ENCODE measurements at places on chromosomes 16 and 17.

DNA sequence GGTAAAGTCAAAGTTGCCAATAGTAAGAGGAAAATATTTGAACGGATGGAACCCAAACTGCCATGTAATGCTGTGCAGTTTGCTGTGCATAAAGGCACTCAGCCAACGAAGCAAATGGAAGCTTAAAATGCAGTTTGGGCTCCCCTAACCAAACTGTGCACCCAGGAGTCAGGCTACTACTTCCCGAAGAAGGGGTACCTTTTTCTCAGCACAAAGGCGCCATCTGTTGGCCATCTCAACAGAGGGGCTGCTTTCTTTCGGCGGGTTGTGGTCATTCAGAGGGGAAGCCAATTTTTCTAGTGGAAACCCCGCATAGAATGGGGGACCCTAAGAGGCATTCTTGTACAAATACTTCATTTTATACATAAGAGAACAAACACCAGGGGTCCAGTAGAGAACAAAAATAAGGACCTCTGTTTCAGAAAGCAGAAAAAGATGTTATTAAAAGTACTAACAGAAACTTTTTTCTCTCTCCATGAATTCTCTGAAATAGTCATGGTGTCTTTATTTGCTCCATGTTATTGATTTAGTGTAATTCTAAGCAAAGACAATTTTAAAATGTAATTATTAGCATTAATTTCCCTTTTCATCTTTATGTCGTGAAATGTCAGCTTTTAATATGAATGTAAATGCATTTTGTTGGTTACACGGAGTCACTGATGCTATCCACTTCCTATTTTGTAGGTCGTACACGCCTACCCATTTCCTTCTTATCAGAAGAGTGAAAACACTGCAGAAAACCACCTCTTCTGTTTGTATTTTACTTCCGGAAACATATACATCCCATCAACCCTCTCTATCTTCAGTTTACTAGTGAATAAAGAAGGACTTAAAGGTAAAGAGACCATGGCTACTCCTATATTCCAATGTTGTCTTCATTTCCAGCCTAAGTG lies 453.3 kb downstream of the KCNJ2 start:
- DNase-seq, result no peak

- no peak for DNase-seq
Measured at GRCh38 chr17:49200423-49201083, 9.8 kb downstream of the GNGT2 start.

DNA sequence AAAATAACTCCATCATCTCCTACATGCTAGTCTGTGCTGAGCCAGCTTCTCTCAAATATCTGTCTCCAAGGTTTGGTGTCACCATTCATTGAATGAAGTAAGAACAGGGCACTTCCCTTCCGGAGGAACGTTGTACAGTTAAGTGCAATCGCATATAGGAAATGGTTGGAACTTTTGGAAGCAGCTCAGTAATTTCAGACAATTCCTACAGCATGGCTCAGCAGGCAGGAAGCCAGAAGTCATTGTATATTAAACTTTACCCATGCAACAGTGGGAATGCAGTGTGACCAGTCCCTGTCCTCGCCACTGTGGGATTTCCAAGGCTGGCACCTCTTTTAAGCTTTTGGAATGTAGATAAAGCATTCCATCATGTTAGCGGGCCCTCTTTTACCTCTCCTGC lies 51.1 kb upstream of the MYH2 start:
- DNase-seq, result no peak

- no peak for DNase-seq
Measured at GRCh38 chr17:66462010-66462409, 159.6 kb downstream of the PRKCA start.

DNA sequence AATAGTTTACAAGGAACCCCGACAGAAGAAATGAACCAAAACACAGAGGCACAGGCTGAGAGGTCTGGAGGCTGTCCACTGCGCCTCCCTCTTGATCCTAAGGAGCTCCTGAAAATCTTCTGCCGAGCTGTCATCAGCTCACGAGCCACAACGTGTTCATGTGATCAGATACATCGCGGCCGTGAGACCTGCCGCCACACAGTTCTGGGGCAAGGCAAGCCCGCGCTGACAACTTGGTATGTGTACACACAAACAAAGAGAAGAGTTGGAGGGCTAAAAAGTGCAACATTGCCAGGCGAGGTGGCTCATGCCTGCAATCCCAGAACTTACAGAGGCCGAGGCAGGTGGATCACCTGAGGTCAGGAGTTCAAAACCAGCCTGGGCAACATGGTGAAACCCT lies 7.6 kb downstream of the EXOC7 start:
- no peak for DNase-seq

DNA sequence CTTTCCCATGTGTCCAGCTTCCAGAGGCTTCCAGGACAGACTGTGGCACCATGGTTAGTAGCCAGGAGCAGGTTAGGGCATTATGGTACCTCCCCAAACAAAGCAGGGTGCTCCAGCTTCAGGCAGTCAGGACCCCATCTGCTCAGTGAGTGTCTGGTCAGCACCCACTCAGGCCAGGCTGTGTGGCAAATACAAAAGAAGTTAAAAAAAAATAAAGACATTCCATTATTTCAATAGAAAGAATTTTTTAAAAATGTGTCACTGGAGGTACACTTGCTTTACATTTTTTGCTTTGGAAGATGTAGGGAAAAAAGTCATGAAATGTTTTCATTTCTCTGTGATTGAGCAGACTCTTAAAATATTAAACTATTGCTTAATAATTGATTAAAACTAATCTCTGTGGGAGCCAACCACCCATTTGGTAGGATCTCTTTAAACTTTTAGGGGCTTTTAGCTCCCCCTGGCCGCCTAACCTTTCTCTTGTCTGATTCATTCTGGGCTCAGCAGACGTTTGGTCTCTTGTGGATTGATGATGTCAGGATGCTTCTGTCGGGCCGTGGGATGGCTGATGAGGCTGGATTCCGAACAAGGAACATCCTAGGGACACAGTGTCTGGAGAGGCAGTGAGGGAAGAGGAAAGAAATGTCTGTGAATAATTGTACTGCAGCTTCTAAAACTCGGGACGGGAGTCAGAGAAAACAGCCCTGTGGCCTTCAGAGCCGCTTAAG lies 28.4 kb upstream of the NPTX1 start:
- no peak for DNase-seq

DNA sequence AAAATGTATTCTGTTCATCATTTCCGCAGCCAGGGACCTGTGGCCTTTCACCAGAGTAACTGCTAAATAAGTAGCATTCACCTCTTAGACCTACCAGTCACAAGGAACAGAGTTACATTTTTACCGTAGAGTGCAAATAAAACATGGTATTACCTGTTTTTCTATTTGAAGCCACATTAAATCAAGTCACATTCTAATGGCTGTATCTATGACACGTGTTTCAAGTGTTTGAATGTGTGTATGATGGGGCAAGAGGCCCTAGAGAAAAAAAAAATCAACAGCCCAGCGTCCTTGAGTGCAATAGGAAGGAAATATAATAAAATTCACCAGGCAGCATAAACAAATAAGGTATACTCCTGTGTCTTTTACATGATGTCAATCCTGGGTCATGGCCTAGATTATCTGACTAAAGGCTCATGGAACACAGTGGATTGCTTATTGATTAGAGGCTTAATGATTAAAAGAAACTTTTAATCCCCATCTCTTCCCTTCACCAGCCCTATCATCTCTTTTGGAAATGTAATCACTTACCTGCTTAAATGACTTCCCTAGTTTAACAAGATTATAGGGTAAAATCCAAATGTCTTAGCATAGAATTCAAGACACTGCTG lies 168.7 kb upstream of the CDH5 start:
- DNase-seq, result no peak

DNA sequence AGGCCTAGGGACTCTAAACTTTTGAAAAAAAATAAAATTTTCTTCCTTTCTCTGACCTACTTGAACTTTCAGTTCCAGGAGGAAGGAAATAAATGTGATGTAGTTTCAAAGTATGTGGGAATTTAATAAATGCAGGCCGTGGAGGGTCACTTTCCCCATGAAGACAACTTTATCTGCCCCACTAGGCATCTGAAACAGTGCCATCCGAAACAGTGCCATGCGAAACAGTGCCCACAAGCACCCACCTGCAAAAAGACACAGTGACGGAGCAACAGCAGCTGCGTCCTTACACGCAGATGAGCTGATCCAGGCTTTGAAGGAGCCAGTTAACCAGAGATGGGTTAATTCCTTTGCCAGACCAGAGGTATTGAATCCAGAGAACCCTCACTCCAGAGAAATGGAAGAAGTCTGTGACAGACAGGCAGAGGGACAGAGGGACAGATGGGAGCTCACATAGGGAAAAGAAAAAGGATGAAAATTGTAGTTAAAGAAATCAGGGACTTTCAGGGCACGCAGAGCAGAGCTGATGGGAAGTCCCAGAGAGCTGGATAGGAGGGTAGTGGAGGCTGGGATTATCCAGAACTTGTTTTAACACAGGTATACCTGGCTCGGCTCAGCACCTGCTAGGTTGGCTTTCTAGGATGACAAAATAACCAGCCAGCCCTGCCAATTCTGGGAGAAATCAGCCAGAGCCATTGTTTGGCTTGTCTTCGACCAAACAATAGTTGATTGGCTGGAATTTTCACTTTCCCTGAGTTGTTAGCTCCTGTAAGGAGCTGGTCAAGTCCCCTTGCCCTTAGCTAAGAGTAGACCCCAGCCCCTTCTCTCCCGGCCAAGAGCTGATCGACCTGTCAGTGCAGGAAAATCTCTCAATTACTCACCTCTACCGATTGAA lies 17.1 kb upstream of the HOXB13 start:
- no peak for DNase-seq

DNA sequence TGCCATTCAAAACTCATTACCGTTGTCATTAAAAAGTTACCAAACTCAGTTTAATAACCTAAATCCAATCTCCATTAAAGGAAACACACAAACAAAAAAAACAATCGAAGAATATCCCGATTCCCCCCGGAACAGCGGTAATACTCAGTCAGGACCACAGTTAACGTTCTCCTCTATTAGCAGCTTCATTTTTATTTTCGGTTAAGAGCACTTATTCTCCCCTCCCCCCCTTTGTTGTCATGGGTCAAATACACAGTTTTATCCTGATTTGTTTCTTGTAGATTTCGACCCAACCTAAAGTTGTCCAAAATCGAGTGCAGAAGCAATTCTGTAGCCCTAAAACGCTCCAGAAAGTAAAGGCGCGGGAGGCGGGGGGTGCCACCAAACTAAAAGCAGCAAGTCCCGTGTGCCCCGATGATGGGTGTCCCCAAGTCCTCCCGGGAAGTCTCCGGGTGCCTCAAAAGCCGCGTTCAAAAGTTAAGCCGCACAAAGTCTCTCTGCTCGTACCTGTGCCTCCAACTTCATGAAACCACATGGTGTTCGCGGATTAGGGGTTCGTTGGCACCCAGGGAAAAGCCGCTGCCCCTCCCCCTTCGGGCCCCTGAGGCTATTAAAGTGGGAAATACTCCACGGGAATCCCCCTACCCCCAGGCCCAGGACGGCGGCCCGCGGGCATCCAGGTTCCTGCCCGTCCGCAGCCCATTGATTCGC lies 996 bp downstream of the SUMO2 start:
- no peak for DNase-seq

GRCh38 chr17:44967907-44968224 lies 237 bp downstream of the C1QL1 start:
- DNase-seq, result no peak

DNA sequence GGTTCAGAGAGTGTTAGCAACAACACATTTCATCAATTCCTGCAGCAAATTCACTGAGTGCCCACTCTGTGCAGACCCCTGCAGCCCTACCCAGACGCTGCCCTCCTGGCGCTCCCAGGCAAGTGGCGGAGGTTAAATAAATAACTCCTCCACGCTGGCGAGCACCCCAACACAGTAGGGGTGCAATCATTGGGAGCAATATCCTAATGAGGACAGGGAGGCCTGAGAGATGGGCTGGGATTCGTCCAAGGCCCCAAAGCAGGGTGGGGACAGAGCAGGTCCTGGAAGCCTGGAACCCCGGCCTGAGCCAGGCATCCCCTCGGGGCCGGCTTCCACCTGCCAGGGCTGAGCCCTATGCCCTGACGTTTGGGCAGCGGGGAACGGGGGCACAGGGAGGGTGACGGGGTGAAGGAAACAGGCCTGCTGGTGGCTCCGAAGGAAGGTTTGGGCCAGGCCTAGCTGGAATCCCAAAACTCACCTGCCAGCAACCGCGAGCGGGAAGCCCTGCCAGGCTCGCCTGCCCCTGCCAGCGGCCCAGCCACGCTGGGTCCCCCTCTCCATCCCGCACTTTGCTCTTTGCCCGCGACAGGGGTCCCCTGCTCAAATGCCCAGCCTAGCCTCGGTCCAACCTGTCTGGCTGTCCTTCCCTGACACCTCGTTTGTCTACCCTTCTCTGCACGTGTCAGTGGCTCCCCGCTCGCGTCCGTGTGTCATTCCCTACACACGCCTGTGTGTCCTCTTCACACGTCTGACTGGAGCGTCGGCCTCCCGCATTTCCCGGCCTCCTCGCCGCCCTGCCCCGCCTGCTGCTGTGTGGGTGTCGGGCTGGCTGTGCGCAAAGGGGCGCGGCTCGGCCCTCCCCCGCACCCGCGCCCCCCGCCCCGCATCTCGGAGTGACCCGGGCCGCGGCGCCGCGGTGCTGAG lies 721 bp upstream of the BEAN1 start:
- no peak for DNase-seq

GRCh38 chr17:53949473-53950090 lies 126.9 kb downstream of the KIF2B start:
- DNase-seq, result no peak

DNA sequence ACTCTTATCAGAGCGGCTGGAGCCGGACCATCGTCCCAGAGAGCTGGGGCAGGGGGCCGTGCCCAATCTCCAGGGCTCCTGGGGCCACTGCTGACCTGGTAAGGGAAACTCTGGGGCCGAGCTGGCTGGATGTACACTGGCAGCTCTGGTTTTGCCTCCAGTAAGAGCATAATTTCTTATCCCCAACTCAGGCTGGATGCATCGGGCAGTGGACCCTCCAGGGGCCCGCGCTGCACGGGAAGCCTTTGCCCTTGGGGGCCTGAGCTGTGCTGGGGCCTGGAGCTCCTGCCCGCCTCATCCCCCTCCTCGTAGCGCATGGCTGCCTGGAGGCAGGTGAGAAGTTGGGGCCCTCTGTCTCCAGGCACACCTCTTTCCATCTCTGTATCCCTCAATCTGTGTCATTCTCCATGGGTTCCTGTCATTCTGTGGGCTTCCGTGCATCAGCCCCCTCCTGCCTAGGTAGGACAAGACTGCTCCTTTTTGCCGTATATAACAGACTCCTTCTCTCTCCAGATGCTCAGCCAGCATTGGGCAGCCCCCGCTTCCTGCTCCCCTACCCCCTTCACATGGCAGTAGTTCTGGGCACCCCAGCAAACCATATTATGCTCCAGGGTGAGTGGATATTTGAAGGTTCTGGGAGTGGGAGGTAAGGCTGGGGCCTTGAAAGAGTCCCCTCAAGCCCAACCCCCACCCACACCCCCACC lies 9.4 kb upstream of the TMEM88 start:
- DNase-seq, result no peak
